ENCODE measurements at places on chromosomes 3 and 15.

GRCh38 chr3:71984843-71985613, 200.1 kb upstream of the PROK2 start:
- DNase-seq: no peak

DNA sequence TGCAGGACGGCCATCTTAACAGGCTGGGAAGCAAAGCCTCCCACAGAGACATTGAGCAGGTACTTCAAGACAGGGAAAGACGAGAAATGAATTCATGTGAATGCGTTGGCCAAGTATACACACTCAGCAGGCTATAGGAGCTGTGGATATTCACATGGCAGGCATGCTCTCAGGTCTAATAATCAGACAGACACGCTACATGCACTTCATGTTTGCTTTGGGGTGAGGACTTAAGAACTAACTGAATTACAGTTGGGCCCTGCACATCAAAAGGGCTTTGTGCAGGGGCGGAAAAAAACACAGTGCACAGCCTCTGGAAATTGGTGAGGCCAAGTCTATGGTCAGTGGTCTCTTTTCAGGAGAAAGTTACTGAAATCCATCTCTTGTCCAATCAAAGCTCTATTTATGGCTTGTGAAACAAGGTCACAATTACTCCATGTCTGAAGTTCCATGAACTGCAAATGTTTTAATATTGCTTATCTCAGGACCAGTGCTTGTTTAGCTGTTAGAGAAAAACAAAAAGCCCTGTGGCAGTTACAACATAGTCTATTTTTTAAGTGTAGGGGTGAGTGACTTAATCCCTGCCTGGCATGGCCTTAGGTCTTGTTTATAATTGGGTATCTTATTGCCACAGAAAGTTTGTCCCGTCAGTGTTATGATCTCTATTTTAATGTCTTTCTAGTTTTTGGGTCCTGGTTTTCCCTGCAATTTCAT, 100.6 kb upstream of the GOLGA6L6 start:
- no peak for DNase-seq

- no peak for DNase-seq
Measured at GRCh38 chr15:98001663-98002194, 41.2 kb downstream of the ARRDC4 start.

GRCh38 chr15:64341961-64342360, 14.0 kb downstream of the CSNK1G1 start:
- no peak for DNase-seq

DNA sequence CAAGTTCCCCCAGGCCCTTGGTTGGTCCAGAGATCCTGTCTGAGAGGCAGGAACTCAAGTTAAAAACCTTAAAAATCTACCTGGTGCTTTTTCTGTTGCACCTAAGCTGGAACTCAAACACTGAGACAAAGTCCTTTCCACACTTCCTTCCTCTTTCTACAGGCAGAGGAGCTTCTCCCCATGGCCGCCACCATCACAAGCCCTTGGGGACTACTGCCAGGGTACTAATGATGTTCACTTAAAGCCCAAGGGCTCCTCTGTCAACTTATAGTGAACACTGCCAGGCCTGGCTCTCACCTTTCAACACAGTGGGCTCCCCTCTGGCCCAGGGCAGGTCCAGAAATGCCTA, 26.0 kb downstream of the TM4SF18 start:
- no peak for DNase-seq

- no peak for DNase-seq
Measured at GRCh38 chr3:194343561-194343893, 7.6 kb downstream of the CPN2 start.

DNA sequence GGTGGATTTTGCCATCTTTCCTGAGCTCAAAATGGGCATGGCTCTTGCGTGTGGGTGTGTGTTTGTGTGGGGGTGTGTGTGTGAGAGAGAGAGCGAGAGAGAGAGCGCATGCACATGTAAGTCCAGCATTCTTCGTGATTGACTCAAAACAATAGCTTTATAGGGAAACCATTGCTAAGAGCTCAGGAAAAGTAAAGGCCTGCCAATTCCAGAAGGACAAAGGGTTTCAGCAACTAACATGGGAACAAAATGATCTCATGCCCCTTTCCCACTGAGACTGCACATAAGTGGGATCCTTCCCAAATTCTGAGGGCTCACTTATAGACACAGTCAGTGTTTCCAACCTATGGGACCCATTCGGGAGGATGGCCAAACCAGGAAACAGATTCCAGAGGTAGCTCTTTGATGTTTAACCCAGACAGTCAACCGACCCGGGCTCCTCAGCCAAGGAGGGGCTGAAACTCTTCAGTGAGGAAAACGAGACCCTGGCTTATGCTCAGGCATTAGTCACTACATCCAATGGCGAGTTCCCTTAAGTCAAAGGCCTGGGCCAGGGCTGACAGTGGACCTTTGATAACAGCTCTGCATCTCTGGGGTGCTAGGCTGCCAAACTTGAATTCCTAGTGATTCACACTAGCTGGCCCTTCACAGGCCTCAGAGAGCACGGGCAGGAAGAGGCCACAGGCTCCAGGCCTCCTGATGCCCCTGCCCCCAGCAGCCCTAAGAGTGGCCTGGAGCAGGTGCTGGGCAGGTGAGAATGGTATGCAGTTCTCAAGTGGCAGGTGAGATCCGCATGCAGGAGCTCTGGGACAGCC, 305.0 kb upstream of the C2CD4B start:
- no peak for DNase-seq

GRCh38 chr15:63465104-63465503, 39.3 kb upstream of the USP3 start:
- DNase-seq: no peak

DNA sequence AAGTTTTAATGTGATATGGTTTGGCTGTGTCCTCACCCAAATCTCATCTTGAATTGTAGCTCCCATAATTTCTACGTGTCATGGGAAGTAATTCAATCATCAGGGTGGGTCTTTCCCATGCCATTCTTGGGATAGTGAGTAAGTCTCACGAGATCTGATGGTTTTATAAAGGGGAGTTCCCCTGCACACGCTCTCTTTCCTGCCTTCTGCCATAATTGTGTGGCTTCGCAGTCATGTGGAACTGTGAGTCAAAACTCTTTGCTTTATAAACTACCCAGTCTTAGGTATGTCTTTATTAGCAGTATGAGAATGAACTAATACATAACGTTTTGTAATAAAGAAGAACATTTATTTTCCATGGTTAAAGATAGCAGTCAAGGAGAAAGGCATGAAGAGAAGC, 39.2 kb upstream of the GOLIM4 start:
- no peak for DNase-seq

- no peak for DNase-seq
Measured at GRCh38 chr3:110413807-110414748, 657.5 kb upstream of the NECTIN3 start.

DNA sequence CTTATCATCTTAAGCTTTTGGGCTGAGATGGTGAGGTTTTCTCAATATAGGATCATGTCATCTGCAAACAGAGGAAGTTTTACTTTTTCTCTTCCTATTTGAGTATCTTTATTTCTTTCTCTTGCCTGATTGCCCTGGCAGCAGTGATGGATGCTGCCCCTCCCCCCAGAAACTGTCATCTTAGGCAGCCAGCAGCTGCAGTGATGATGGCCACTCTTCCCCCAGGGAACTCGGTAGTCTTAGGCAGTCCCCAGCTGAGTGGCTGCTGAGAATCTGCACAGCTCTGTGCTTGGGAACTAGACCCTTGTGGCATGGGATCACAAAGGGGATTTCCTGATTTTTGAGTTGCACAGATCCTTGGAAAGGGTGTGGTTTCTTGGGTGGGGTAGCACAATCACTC, 791.1 kb upstream of the ALCAM start:
- no peak for DNase-seq

GRCh38 chr3:126213379-126214028, 33.1 kb upstream of the ALDH1L1 start:
- no peak for DNase-seq

- DNase-seq: no peak
Measured at GRCh38 chr3:188400494-188401243, 246.7 kb downstream of the LPP start.

DNA sequence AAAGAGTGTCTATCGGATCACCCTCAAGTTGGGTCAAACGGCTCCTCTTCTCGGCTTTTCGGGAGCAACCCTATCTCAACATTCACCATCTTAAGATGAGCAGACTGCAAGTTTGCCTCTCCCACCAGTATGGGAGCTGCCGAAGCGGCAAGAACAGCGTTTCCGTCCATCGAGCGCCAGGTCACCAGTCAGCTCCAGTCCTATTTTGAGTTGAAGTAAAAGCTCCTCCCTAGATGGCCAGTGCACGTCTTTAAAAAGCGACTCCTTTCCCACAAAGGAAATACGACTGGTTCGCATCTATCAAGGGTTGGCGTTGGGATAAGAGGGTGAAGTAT, 369 bp upstream of the U2SURP start:
- no peak for DNase-seq

GRCh38 chr3:55719508-55719907, 232.4 kb upstream of the WNT5A start:
- DNase-seq: no peak

DNA sequence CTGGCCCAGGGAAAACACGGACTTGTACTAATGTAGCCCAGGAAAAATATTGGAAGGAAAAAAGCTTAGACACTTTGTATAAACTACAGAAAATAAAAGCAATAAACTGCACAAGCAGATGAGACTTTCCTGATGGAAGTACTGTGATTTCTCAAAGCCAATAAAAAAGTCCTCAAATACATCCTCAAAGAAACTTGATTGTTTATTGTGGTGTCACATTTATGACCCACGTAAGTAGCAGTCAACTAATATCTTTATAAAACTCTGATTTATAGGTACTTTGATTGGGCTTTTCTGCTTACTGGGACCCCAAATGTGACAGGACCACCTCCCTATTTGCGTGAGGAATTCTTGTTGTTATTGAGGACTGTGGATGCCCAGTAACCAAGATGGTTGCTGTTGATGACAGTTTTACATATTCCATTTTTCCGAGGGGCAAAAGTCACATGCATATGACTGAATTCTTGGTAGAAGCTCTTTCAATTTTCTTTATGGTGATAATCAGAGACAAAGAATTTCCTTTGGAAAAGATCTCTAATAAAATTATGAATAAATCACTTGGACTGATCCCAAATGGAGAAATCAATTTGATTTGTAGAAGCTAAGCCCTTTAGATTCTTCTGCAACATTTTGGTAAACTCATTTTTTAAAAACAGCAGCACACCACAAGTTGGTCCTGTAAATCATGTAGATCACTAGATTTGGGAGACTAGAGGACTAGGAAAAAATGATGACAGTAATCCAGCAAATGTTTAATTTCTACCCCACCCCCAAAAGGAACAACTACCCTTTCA, 159.0 kb upstream of the TSC22D2 start:
- no peak for DNase-seq

GRCh38 chr3:153658136-153658535, 463.1 kb upstream of the ARHGEF26 start:
- DNase-seq: no peak

GRCh38 chr3:32457971-32458471, 44.6 kb downstream of the CMTM6 start:
- DNase-seq: no peak

- no peak for DNase-seq
Measured at GRCh38 chr3:75049533-75049932, 435.1 kb upstream of the CNTN3 start.

DNA sequence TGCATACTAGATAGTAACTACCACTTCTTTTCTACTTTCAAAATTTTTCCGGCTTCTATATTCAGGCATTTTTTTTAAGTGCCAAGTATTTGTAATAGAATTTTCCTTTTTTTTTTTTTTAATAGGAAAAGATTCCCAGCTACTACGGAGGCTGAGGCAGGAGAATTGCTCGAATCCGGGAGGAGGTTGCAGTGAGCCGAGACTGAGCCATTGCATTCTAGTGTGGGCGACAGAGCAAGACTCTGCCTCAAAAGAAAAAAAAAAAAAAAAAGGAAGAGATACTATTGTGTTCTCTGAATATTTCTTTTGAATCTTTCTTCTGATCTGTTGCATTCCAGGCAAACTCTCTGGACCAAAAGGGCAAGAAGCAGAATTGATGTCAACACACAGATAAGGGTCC, 557.3 kb downstream of the FGF12 start:
- DNase-seq: no peak

GRCh38 chr3:123807820-123808219, 76.3 kb downstream of the MYLK start:
- DNase-seq: no peak

- DNase-seq: peak; percentile 40
Measured at GRCh38 chr3:53881691-53882593, at the start of gene ACTR8. Gene ACTR8 (minus strand): TSS chr3:53882152. CDS start chr3:53882101, 51 bp downstream.

GRCh38 chr3:46711305-46711704, 6.4 kb downstream of the PRSS50 start:
- DNase-seq: no peak

DNA sequence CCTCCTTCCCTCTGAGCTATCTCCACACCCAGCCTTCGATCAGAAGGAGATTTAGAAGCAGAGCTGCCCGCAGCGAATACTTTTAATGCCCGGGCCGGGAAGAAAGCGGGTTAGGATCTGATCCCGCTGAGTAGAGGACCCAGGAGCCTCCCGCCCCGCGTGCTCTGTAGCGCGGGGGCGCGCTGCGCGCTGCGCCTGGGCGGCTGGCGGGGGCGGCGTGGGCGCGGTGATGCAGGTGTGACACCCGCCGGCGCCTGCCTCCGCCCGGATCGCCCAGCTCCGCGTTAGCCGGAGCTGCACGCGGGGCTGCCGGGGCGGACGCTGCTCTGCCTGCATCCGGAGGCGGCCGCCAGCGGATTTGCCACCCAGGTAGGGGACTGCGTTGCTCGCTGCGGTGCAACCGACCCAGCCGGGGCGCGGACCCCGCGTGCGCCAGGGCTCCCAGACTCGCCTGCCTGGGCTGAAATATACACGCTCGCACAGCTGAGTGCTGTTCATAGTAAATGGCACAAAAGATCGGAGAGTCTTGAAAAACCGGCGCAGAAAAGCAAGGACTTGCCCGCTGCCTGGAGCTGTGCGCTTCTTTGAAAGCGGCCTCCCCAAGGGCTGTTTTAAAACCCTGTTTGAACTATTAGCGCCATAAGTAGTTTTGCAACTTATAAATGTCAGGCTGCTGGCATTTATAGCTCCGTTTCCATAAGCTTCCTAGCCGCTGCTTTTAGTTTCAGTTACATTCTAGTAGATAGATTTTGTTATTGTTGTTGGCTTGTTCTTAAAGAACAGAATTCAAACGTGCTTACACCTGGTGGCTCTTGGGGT, at the start of gene SV2B:
Gene SV2B, plus strand, starts transcription at position 263 of the 819 bp plus-strand sequence. CDS start 126,007 bp downstream, outside the sequence.
- DNase-seq: no peak

GRCh38 chr3:144516589-144516988, 545.0 kb downstream of the DIPK2A start:
- DNase-seq: no peak

GRCh38 chr3:84980011-84980410, 21.2 kb downstream of the CADM2 start:
- DNase-seq: no peak

DNA sequence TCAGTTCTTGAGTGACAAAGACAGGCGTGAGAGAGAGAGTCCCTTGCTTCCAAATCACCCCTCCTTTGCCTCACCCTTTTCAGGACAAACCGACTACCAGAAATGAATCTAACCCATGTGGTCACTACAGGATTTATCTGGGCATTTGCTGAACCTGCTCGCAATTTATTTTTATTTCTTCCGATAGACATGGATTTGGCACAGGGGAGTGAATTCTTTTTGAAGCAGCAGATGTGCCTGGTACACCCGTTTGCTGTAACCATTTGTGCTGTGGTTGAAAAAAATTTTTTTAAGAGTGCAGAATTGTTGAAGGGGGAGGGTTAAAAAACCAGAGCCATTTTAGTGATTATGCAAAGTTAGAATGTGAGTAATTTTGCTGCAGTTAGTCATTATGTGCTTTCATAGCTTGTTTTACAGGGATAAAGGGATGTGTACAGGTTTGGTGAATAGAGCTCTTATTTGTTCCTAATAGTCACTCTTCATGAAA, 442.0 kb downstream of the LPP start:
- DNase-seq: no peak

GRCh38 chr3:179608931-179609720, 4.5 kb downstream of the NDUFB5 start:
- no peak for DNase-seq

All from cortex of kidney (tissue), 1 donor.